ENCODE measurements at places on chromosomes 2 and 18.

DNA sequence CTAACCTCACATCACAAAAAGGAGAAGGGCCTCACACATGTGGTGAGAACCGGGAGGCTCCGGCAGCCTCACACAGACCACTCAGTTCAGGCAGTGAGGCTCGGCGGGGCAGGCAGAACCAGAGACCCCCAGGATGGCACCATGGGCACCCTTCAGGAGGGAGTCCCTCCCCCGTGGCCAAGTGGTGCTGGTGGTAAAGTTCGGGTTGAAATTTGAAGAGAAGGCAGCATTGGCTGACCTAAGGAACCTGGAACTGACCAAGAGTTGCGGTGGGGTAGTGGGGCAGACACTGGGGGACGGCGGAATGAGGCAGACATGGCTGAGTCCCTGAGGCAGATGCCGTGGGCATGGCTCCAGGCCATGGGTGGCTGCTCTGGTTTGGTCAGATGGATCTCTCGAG, 239.3 kb upstream of the MYT1L start:
- no peak for DNase-seq

DNA sequence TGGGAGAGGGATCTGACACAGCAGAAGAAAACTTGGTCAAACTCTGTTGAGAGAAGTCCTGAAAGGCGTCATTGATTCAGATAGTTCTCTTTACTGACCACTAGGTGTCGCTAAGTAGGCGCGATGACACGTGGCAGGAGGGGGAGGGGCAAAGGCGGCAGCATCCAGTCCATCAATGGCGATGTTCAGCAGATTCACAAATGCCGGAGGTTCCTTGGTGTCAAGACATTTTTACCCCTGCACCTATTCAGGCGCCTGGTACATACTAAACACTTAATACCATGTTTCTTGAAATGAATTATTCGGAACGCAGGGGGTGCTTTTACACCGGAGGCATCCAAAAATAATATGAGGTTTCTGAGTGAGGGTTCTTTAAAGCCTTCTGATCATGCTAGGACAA, 3.0 kb upstream of the PLEK start:
- DNase-seq: peak; percentile 68

- no peak for DNase-seq
These were observed 96.7 kb downstream of the PMS1 start for GRCh38 chr2:189880832-189881492.

- DNase-seq: no peak
These were observed 17.3 kb upstream of the EPC2 start for GRCh38 chr2:148627224-148627623.

- no peak for DNase-seq
These were observed 236.4 kb downstream of the BCL11A start for GRCh38 chr2:60317034-60317386.

DNA sequence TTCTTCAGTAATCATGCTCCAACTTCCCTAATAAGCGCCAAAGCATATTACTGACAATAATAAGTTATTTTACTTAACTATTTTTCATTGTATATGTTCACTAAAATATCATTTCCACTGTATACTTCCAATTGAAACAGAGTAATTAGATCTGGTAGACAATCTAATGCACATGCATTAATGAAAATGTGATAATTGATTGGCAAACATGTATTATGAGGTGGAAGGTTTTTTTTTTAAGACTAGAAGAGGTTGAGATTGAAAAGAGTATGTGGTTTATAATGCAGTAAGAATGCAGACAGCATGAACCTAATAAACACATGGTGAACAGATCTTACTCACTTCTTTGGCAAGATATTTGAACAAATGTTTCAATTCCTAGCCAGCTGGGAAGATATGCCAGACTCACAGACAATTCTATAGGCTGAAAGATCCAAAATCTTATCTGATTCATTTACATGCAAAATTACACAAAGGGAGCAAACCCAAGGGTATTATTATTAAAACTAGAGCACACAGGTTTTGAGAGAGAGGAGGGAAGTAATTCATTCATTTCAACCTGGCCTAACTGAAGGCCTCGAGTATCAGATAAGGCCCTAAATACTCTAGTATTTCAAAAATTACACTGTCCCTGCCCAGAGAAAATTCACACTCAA, 2.8 kb downstream of the NCKAP1 start:
- peak; percentile 83 for DNase-seq

- DNase-seq: no peak
These were observed 269.0 kb downstream of the CDCA7 start for GRCh38 chr2:173623438-173624319.

DNA sequence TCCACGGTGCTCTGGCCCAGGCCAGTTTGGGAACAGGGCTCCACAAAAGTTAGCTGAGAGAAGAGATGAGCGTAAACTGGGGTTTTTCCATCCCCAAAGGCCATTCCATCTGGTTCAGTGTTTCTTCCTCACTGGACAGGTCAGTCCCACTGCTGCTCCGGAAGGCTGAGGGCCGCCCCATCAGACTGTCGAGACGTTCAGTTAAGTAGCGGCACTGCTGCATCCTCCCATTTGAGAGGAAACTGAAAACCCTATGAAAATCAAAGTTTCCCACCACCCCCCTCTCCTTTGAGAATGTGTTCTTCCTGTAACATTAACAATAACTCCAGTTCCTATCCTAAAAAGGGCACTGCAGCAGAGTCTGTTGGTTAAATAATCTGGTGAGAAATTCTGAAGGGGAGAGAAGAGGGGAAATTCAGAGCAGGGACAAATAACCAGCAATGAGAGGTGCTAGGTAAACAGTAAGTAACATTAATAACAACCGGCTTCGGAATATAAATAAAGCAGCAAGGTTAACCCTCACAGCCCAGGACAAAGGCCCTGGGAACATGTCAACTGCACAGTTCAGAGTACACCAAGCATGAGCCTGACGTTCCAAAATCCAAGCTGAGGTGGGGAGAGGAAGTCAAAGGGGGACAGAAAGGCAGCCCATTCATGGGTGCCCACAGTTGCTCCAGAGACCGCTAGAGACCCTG, 55.4 kb downstream of the UXS1 start:
- no peak for DNase-seq

- peak; percentile 43 for DNase-seq
These were observed 5.2 kb downstream of the DYSF start for GRCh38 chr2:71458413-71459083.

DNA sequence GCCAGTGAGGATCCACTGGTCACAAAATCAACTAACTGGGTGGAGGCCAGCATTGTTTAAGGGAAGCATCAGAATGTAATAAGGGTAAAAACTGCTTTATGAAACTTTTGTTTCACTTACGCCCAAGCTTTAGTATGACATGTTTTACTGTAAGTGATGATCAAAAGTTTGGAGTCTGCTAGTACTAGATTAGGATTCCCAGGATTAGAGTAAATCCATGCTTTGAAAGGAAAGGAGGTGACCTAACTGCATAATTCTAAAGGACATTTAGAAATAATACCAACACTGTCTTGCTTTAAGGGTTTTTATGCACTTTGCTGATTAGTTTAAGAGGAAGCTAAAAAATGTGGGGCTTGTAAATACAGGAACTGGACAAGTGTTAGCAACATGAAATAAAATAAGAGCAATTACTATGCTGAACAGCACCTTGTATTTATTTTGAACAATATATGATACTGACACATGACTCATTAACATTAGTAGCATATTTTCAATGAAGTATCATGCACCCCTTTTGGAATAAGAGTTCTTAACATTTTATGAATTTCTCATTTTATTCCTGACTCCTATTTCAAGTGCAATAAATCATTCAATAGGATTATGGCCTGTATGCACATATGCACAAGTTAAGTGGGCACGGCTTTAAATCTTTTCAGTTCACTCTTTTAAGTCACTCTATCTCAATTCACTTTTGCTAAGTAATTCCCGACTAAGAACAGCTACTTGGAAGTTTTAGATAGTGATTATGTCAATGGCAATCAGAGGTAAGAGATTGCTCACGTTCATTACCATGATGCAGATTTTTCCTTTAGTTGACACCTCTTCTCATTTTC, 62.5 kb downstream of the STK39 start:
- DNase-seq: no peak

GRCh38 chr2:128379021-128380015, 60.6 kb upstream of the HS6ST1 start:
- DNase-seq: peak; percentile 91

DNA sequence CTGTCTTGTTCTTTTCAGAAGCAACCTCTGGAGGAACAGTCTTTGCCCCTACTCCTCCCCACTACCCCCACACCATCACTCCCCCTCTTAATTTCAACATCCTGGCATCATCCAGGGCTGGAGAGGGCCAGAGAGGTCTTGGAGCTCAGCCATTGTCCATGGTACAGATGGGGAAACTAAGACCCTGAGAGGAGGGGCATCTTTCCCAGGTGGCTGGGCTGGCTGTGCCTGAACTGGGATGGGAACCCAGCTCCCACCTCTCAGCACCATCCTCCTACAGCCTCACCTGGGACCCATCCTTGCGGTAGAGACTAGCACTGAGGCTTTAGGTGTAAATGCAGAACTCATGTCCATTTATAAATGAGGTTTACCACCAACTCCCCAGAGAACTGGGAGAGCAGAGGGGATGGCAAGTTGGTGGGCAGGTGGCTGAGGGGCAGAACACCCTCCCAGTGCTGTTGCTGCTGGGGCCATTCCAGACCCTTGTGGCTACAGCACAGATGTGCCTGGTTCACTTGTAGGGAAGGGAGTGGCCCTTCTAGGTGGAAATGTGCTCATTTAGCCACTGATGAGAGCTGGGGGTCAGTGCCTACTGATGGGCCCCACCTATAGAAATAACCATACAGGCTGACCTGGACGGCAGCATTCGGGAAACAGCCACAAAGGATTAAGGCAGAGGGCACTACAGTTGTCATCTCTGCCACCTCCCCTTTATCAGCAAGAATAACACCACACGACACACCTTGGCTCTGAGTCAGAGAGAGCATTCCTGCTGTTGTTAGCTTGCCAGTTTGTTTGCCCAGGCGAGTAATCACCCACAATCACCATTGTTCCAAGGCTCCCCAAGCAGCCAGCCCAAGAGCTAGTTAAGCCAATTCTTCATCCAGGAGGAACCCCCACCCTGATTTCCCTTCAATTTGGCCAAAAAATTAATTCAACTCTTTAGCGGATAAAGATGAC, 2.1 kb downstream of the MLPH start:
- DNase-seq: peak; percentile 51

DNA sequence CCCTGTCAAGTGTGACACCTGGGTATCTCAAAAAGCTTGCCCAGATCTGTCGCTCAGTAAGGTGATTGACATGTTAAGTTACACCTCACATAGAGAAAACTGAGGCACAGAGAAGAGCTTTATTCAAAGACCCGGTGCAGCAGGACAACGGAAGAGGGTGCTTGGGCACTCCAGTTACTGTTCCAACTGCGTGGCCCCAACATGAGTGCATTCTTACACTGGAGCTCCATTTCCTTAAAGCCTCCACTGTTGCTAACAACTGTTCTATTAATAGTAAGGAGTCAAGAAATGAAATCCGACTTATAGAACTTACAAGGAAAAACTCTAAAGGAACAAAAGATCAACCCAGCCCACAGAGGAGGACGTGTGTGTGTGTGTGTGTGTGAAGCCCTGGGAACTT, 54.8 kb upstream of the REV1 start:
- DNase-seq: no peak

GRCh38 chr18:58038063-58038462, 6.0 kb upstream of the NEDD4L start:
- DNase-seq: no peak

- DNase-seq: no peak
These were observed 93.1 kb downstream of the MBP start for GRCh38 chr18:77039196-77040130.

- DNase-seq: no peak
These were observed 109.6 kb downstream of the APOB start for GRCh38 chr2:20934236-20934635.

GRCh38 chr18:10518595-10519255, 7.1 kb upstream of the NAPG start:
- DNase-seq: peak; percentile 39

DNA sequence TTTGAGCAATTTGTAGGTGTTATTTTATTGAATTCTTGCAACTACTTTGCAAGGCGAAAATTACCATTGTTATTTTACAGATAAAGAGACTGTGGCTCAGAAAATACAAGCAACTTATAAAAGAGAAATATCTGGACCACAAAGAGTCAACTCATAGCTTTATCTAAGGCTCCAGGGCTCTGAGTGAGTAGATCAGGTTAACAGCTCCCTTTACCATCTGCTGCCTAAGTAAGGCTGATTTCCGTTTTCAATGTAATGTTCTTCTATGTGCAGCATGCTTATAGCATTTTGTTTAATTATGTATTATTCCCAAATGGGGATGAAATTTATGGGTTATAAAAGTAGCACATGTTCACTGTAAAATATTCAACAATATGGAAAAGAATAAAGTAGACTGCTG, 299.1 kb upstream of the TNP1 start:
- no peak for DNase-seq

DNA sequence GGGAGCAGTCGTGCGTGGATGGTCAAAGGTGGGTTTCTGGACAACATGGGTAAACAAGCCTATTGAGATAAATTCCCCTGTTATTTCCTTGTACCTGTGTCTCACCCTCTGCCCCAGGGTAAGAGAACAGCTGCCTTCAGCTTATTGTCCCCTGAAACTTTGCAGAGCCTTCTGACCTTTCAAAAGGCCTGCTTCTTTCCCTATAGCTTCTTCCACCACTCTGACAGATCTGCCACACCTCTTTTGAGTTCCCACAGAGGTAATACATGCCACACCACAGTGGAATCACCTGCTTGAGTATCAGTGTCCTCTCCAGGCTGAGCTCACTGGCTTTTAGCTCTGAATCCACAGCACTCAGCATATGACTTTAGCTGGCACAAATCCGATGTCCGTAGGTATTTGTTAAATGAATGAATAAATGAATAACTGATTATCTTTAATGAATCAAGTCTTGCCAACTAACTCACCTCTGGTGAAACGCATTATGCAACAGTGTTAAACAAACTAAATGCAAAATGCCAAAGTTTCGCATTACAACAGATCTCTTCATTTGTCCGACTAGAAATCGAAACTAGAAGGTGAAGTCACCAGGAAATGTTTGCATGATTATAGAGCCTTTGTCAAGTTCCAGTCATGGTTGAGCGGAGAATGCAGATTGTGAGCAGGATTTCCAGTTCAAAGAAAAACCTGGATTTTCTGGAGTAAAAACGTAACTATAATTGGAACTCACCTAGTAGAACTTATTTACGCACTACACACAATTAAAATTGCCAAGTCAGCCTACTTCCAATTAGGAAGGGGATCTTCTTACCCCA, 16.4 kb downstream of the DYNAP start:
- DNase-seq: peak; percentile 2

GRCh38 chr2:235078914-235079472, 127.2 kb downstream of the SH3BP4 start:
- no peak for DNase-seq

- no peak for DNase-seq
These were observed 266.5 kb upstream of the SALL3 start for GRCh38 chr18:78713069-78713468.

- DNase-seq: peak; percentile 63
These were observed 1.1 kb upstream of the FN1 start for GRCh38 chr2:215436705-215437565.

GRCh38 chr2:168560817-168561499, 104.9 kb downstream of the CERS6 start:
- no peak for DNase-seq

DNA sequence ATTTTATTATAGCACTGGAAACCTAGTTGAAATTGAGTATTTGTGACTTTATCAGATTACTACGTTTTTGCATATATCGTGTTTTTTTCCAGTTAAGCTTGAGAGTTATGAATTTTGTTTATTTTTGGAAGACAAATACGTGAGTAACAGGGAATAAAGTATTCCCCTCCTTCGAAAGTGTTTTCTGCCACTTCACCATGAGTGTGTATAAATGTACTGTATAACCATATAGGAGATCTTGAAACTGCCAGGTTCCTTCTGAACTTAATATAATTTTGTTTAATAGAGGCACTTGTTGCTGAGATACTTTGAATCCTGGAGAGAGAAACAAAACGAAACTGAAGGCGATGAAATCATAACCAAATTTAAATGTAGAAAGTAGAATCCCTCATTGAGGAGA, 1004.4 kb upstream of the ZEB2 start:
- no peak for DNase-seq

All from fibroblast of the aortic adventitia (primary cell).